ENCODE measurements at places on chromosomes 4 and X.

GRCh38 chr4:140742838-140743193 lies 13.4 kb downstream of the TBC1D9 start:
- no peak for DNase-seq

GRCh38 chrX:101191217-101191750 lies 28.3 kb upstream of the DRP2 start:
- DNase-seq: peak; percentile 12

- DNase-seq: no peak
Observed at GRCh38 chrX:22366166-22366702, 93.5 kb downstream of the CBLL2 start.

- DNase-seq: no peak
Observed at GRCh38 chr4:16192631-16193518, 33.4 kb downstream of the TAPT1 start.

DNA sequence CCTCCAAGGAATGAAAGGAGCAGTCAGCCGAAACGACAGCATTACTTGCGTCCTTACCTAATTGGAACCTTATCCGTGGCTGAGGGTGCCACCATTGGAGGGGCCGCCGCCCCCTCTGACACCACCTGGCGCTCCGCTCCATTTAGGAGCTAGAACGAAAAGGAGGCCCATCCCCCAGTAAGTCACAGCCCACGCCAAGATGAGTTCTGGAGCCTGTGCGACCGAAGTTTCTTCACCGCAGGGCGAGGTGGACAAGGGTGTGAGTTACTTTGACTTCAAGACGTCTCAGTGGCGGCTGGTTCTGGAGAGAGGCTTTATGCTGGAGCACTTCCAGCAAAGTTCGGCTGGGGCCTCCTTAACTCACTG lies 729 bp upstream of the IRF2 start:
- DNase-seq: peak; percentile 59

DNA sequence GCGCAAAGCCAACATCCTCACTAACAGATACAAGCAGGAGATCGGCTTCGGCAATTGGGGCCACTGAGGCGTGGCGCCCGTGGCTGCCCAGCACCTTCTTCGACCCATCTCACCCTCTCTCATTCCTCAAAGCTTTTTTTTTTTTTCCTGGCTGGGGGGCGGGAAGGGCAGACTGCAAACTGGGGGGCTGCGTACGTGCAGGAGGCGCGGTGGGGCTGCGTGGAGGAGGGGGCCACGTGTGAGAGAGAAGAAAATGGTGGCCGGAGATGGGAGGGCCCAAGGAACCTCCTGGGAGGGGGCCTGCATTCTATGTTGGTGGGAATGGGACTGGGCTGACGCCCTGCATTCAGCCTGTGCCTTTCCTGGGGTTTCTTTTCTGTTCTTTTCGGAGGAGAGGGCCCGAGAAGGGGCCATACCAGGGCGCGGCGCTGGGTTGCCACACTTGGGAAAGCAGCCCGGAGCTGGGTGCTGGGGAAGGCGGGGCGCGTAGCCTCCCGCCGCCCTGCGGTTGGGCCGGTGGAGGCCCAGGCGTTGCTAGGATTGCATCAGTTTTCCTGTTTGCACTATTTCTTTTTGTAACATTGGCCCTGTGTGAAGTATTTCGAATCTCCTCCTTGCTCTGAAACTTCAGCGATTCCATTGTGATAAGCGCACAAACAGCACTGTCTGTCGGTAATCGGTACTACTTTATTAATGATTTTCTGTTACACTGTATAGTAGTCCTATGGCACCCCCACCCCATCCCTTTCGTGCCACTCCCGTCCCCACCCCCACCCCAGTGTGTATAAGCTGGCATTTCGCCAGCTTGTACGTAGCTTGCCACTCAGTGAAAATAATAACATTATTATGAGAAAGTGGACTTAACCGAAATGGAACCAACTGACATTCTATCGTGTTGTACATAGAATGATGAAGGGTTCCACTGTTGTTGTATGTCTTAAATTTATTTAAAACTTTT lies 4.5 kb downstream of the MID1IP1 start:
- peak; percentile 42 for DNase-seq

GRCh38 chr4:8554555-8555100 lies 25.6 kb upstream of the GPR78 start:
- no peak for DNase-seq
